ENCODE measurements at places on chromosomes 11 and 22.
A peak's percentile ranks its signal among the peaks of the same experiment; 100 is the strongest.

DNA sequence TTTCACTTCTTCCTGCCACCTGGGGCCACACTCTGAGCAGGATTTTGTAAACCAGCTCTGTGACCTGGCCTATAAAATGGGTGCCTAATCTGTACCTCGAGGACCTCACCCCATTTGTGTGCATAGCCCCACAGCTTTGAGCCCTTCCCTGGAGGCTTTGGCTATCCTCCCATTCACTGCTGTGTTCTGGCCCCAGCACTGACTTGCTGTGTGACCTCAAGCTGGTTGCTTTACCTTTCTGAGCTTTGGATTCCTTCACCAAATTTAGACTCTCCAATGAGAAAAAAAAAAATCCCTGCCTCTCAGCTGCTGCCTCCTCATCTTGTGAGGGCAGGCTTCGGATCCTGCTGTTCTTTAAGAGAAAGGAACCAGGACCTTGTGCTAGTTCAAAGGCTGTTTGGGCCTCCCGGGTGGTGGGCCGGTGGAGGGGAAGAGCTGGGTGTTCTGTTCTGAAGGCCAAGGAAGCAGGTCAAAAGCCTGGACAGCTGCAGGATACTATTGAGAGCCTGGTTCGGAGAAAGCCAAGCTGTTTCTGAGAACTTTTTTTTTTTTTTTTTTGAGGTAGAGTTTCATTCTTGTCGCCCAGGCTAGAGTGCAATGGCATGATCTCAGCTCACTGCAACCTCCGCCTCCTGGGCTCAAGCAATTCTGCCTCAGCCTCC lies 1.1 kb upstream of the PYGM start:
- no peak for DNase-seq

DNA sequence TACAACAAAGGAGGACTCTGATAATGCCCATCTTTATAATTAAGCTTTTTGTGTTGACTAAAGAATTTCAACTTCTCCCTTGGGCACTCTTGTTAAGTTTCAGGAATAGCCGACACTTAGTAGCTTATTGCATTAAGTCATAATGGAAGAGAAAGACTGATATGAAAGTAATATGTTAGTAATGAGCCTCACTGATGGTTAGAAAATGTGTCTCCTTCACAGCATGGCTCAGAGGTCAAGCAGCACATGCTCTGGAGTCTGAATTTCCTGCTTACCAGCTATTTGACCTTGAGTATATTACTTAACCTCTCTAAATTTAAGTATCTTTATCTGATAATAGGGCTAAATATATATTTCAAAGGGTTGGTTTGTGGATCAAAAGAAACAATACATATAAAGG lies 39.0 kb downstream of the PDGFD start:
- DNase-seq = no peak

GRCh38 chr11:121421149-121421901 lies 30.8 kb upstream of the SORL1 start:
- no peak for DNase-seq

- no peak for DNase-seq
Observed at GRCh38 chr22:45790401-45790800, 118.8 kb downstream of the ATXN10 start.

GRCh38 chr11:12757416-12757815 lies 83.2 kb downstream of the TEAD1 start:
- DNase-seq = no peak

DNA sequence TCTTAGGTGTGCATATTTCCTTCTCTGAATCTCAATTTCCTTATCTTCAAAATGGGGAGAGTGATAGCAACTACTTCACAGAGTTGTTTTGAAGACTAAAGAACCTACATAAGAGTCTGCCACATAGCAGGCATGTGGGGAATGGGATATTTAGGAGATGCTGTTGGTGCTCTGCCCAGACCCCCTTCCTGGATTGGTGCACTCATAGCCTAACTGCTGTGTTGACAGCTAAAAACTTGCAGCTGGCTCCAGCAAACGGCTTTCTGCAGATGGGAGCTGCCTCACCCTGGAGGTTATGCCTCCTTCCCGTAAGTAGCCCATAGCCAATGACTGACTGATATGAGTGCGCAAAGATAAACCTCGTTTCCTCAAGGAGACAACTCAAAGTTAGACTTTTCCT lies 106.1 kb downstream of the CD44 start:
- DNase-seq = no peak

DNA sequence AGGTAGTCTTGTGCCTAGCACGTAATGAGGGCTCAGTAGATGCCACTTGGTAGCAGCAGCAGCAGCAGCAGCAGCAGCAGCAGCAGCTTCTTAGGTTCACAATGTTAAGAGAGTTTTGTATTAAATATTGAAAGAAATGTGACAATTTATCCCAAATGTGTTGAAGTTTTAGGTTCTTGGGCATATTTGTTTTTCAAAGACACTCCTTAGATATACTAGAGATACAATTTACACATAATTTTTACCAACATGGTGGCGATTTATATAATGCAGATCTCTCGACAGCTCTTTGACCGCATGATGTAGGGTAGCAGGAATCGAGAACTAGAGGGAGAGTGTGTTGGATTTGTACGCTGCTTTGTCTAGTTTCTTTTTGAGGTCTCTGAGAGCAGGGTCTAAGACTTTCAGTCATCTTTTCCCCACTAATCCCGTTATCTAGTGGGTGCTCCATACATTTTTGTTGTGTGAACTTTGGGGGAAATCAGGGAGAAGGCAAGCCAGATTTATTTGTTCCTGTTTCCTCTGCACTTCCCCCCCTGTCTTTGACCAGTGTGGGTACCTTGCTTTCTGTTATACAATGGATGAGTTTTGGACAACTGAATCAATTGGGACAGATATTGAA lies 1.4 kb downstream of the FDX1 start:
- no peak for DNase-seq

- no peak for DNase-seq
Observed at GRCh38 chr11:88402192-88402715, 64.7 kb upstream of the CTSC start.

- no peak for DNase-seq
Observed at GRCh38 chr11:130187096-130187495, 27.5 kb downstream of the ST14 start.

DNA sequence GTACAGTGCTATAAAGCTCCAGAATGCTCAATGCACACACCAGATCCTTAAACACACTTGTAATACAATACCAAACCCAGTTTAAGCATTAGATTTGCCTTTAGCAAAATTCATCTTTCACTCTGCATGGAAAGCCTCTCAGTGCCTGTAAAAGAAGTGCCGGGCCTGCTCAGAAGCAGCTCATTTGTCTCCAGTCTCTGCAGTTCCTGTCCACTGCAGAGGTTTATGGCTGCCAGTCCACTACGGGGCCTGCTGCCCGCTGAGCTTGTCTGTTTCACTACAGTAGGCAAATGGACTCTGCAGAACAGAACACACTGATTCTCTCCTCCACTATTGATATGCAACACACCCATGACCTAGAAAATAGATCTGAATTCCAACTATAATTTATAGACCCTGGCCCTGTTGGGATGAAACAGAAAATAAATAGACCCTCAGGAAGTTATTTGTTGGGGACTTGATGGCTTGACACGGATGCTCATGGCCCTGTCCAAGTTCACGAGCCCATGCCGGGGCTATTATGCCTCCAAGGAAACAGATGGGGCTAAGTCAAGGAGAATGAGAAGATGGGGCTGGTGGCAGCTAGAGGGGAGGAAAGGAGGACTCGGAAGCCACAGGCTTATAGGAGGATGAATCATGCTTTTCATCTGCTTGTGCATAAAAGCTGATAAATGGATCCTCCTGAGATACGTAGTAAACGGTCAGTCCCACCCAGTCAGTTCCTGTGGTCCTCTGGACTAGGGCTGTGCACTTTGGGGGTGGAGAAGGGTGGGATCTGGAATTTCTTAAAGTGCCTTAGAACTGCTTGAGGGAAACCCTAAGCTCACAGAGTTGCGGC lies 416.8 kb upstream of the TENM4 start:
- DNase-seq = no peak

GRCh38 chr11:74815966-74816365 lies 67.3 kb downstream of the RNF169 start:
- DNase-seq = no peak

DNA sequence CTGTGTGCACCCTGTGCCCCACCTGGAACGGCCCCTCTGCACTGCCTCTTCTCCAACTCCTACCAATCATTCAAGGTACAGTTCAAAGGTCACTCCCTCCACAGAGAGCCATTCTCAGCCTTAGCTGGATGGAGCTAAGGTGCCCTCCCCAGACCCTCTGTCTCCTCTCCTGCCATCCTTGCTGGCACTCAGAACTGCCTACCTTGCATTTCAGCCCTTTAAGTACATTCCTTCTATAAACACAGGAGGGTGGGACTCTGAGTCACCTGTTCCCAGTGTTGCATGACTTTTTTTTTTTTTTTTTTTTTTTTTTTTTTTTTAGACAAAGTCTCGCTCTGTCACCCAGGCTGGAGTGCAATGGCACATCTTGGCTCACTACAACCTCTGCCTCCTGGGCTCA lies 8.6 kb downstream of the TTLL1 start:
- no peak for DNase-seq

- no peak for DNase-seq
Observed at GRCh38 chr11:28442131-28442530, 333.9 kb downstream of the METTL15 start.

GRCh38 chr11:120565466-120566155 lies 54.1 kb downstream of the GRIK4 start:
- no peak for DNase-seq

DNA sequence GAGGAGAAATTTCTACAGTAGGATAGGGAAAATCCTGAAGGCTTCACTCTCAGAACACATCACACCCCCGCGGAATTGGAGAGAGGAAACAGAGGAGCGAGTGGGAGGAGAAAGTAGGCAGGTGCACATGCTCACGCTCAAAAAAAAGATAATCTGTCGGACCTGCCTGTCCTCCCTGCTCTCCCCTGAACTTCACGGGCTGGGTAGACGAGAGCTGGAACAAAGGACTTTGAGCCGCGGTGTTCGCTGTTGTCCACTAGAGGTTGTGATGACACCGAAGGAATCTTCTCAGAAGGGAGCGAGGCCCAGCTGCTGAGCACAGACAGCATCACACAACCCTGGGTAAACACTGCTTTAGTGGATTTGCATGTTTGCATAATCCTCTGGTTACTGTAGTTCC lies 5.0 kb downstream of the SEZ6L start:
- no peak for DNase-seq

- DNase-seq = no peak
Observed at GRCh38 chr11:61793083-61793828, 545 bp downstream of the FEN1 start.

DNA sequence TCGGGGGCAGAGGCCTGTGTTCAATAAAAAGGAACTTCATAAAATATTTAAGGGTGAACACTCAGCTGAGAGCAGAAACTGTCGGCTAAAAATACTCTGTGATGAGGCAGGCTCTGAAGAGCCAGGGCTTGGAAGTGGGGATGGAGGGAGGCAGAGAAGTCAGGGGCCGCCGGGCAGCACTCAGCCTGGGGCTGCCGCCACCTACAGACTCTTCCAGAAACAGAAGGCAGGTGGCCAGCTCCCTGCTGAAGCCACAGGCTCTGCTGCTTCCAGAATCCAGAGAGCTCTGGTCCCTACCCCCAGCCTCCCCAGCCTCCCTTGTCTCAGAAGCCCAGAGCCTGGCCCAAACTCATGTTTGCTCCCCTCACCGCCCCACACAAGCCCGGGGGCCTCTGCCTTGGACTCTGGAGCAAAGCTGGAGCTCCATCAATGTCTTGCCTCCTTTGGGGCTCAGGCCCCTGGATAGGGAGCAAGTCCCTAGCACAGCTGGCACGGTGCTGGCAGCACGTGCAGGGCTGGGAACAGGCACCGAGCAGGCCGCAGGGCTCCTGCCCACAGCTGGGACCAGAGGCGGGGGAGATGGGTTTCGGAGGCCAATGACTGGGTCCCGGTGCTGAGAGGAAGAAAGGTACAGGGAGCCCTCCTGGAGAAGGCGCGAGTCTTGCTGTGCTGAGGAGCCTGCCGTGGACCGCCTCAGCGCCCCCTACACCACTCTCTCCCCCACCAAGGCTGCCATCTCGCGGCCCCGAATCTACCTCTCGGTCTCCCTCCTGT lies 8.2 kb downstream of the LRFN4 start:
- DNase-seq = peak; percentile 29

GRCh38 chr11:132992838-132993631 lies 539.3 kb downstream of the OPCML start:
- no peak for DNase-seq

GRCh38 chr11:15807827-15808226 lies 548.5 kb downstream of the SOX6 start:
- no peak for DNase-seq

GRCh38 chr11:86070142-86071056 lies 1.5 kb upstream of the PICALM start:
- DNase-seq = no peak

- no peak for DNase-seq
Observed at GRCh38 chr22:29567338-29567737, 13.6 kb downstream of the NIPSNAP1 start.

GRCh38 chr11:115581871-115582639 lies 77.8 kb upstream of the CADM1 start:
- no peak for DNase-seq

- no peak for DNase-seq
Observed at GRCh38 chr11:65159012-65159411, 11.0 kb upstream of the SPDYC start.

DNA sequence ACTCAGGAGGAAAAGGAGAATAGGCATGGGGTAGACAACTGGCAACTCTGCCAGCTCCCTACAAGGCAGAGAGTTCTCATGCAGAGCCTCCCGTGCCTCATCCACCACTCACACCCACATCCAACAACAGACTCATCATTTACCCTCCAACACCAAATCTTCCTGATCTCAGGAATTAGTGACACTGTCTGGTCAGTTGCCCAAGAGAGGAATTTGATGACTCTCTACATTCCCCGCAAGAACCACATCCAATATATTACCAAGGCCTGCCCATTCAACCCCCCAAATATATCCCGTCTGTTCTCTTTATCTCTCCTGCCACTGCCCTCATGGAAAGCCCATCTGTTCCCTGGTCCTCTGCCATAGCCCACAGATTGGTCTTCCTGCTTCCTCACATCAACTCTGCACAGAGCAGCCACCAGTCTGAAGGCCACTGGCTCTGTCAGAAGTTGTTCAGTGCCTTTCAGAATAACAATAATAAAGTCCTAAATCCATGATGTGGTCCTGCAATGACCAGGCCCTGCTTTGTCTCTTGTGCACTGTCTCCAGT lies 57.5 kb upstream of the CD82 start:
- no peak for DNase-seq

- DNase-seq = no peak
Observed at GRCh38 chr11:114615448-114616361, 20.1 kb upstream of the NXPE4 start.

DNA sequence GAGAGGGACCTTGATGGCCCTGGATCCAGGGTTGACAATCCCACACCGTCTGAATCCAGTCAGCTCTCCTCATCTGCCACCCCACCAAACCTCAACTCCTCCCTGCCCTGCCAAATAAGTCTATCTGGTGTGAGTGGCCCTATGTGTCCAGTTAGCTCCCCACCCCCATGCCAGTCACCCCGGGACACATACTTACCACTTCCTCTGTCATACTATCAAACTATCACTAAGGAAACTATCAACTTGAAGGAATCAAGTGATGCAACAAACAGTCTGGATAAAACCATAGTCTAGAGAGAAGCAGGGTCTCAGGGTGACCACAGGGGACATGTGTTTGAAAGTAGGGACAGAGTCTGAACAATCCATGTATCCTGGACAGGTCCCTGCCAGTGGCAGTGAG lies 13.2 kb upstream of the CSF2RB start:
- DNase-seq = no peak
